Activated CD8-positive, alpha-beta T cell treated with anti-CD3 and anti-CD28 coated beads for 36 hours (primary cell): ENCODE measurements at places on chromosomes 4 and X. TPM values are rescaled to one million over a fixed set of nuclear protein-coding genes. Genes with fewer than 3 reads are reported as not detected.

Gene NPY2R
- not detected for total RNA-seq

DNA sequence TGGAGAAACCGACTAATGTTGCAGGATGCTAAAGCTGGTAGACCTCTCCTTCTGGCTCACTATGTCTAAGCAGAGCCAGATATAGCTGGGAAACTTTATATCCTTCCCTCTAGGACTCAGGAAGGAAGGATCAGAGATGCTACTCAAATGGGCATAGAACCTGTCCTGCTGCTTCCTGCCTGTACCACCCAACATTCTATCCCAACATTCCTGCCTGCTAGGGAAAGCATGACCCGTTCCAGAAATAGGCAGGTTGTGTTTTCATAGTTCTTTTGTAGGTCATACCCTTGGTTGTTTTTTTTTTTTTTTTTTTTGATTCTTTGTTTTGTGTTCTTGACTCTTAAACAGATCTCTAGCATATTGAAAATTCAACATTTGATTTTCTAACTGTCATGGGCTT, 5.3 kb downstream of the NPNT start:
- H3K4me1 ChIP-seq, result peaks cover 2% of the 10 kb centered on the region
- H3K27me3 ChIP-seq, result peaks cover 46% of the 10 kb centered on the region
- H3K4me3 ChIP-seq, result no peak overlapping the region

DNA sequence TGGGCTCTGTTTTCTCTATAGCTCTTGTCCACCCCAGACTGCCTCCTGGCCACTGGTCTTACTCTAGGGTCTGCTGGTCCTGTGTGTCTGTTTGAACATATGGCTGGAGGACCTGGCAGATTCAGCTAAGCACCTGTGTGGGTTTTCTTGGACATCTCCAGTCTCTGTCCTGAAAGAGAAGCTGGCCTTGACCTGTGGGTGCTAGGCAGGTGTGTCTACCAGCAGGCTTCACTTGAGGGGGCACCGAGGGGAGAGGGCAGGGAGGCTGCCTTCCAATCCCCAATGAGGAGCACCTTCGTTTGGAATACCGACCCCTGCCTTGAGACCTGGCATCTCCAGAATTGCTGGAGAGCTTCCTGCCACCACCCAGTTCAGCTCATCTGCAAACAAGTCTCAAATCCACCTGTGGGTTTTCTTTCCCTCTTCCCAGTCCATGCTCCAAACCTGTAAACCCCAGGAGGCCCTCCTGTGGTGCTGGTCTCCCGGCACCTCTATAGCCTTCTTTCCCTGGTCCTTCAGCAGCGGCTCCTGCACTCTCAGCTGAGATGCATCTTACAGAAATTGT, 45.2 kb downstream of the HTRA3 start:
- H3K27me3 ChIP-seq, result no peaks in the 10 kb centered on the region
- H3K4me1 ChIP-seq, result no peaks in the 10 kb centered on the region
- no peaks in the 10 kb centered on the region for H3K36me3 ChIP-seq
- no peak overlapping the region for H3K27ac ChIP-seq
- DNase-seq, result no peak
- H3K4me3 ChIP-seq, result no peak overlapping the region

- DNase-seq, result no peak
- no peak overlapping the region for H3K27ac ChIP-seq
- no peaks in the 10 kb centered on the region for H3K36me3 ChIP-seq
- H3K4me3 ChIP-seq, result no peak overlapping the region
- peaks cover 7% of the 10 kb centered on the region for H3K4me1 ChIP-seq
Measured at GRCh38 chrX:149207518-149207917, 297.6 kb downstream of the IDS start.

DNA sequence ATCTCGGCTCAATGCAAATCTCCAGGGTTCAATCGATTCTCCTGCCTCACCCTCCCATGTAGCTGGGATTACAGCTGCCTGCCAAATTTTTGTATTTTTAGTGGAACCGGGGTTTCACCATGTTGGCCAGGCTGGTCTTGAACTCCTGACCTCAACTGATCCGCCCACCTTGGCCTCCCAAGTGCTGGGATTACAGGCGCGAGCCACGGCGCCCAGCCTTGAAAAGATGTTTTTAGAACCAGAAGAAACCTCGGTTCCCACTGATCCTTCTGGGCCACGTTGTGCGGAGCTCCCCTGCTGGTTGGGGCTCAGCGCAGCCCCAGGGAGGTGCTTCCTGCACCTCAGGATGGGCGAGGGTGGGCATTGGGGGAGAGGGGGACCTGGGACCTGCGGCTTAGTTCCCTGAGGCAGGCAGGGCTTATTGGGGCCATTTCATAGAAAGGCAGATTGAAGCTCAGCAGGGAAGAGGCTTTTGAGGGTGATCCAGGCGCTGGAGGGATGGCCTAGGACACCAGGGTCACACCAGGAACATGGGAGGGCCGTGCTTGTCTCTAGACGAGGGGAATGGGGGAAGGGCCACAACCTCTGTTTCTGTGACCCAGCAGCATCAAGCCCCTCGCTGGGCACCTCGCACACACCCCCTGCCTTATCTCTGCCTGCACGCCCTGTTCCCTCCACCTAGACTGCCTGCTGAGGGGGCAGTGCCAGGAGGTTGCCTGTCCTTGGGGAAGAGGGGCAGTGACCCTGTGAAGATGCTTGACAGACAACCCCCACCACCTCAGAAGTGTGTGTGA, 6.3 kb upstream of the ADD1 start:
- H3K4me3 ChIP-seq, result peak overlapping the region; percentile 82
- H3K27ac ChIP-seq, result peak overlapping the region; percentile 97
- no peaks in the 10 kb centered on the region for H3K27me3 ChIP-seq
- DNase-seq, result no peak
